Activated CD4-positive, alpha-beta T cell treated with anti-CD3 and anti-CD28 coated beads for 24 hours (primary cell): ENCODE measurements at places on chromosomes 5 and 9.

- DNase-seq: no peak
Observed at GRCh38 chr9:84996029-84996428, 326.5 kb downstream of the NTRK2 start.

DNA sequence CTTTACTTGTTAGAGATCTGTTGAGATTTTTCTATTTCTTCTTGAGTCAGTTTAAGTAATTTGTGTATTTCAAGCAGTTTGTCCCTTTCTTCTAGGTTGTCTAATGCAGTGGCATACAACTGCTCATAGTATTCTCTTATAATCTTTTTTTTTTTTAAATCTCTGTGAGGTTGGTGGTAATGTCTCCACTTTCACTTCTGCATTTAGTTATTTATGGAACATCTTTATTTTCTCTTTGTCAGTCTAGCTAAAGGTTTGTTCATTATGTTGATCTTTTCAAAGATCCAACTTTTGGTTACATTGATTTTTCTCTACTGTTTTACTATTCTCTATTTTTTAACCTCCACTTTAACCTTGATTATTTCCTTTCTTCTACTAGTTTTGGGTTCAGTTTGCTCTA is 13.8 kb downstream of the FOXE1 start:
- no peak for DNase-seq

GRCh38 chr5:134957920-134958608 is 9.6 kb upstream of the CATSPER3 start:
- DNase-seq: no peak

- no peak for DNase-seq
Observed at GRCh38 chr9:136623842-136624183, 38.9 kb upstream of the EGFL7 start.

DNA sequence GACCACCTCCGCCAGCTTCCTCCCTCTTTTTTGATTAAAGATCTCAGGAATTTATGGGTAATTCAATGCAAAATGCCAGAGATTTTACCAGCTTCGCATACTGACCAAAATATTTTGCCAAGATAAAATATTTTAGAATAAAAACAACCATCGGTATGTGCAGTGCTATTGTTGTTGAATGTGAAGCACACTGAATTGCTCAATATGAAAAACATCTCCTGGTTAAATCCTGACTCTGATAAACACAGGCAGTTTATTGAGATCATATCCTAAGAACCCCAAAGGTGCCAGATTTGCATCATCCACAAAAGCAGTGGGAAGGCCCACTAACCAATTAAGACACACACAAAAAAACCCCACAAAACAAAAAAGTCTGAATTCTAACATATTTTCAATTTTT is 202.4 kb downstream of the GLIS3 start:
- DNase-seq: no peak

GRCh38 chr5:68612972-68613371 is 397.4 kb downstream of the PIK3R1 start:
- no peak for DNase-seq
